ENCODE measurements at places on chromosomes 1 and 21.

- no peak for DNase-seq
Observed at GRCh38 chr1:85734931-85735330, 26.7 kb upstream of the ZNHIT6 start.

GRCh38 chr1:202279806-202280205, 61.9 kb downstream of the UBE2T start:
- no peak for DNase-seq

DNA sequence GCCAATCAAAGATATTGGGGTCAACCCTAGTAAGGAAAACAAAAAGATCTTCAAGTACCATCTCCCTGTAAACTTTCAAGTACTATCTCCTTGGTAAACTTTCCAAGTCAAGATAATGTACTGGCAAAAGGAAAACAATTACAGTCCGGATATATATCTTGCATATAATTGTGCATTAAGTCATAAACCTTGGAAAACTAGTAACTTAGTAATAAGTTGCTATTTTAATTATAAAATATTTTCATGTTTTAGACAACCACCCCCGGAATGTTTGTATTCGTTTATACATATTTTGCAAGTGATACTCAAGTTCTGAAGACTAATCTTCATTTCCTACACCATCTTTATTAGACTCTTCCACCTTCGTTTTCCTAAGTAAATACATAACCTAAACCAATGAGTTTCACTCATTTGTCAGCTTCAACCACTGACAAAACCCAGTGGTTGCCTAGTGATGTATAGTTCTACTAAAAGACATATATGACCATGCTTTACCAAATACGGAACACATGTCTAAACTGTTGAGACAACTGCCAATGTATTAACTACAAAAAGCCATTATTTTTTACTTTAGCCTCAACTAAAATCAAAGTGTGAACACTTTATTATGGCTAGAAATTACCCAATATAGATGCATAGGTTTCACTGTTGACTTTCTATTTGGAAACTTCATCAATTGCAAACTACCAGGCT, 1.7 kb downstream of the AKT3 start:
- DNase-seq: no peak

GRCh38 chr1:20602851-20603450, 14.1 kb downstream of the CDA start:
- DNase-seq: no peak

DNA sequence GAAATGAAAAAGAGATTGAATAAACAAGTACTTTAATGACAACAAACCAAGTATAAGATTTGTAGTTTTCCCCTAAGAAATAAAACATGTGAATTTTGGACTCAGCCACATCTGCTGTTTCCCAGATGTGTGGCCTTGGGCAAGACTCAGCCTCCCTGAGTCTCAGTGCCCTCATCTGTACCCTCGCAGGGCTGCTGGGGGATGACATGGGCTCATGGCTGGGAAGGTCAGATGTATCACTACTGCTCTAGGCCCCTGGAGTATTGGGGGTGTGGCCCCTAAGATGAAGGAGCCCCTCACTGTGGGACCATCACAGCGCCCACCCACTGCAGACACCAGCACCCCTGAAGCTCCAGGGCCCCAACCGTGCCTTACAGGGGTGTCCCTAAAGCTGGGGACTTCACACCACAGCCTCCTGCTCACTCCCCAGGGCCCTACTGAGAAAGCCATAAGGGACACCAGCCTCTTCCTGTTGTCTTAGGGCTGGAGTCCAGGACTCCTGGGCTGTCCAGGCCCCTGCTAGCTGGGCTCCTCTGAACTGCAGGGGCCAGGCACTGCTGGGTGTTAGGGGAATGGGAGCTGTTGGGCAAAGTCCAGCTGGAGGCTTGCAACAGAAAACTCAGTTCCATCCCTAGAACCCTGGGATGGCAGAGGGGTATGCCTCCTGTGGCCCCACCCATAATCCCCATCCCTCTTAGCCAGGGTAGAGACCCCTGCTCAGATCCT, 104.0 kb upstream of the WNT4 start:
- DNase-seq: no peak

- no peak for DNase-seq
Observed at GRCh38 chr1:6508816-6509189, 17.3 kb upstream of the PLEKHG5 start.

DNA sequence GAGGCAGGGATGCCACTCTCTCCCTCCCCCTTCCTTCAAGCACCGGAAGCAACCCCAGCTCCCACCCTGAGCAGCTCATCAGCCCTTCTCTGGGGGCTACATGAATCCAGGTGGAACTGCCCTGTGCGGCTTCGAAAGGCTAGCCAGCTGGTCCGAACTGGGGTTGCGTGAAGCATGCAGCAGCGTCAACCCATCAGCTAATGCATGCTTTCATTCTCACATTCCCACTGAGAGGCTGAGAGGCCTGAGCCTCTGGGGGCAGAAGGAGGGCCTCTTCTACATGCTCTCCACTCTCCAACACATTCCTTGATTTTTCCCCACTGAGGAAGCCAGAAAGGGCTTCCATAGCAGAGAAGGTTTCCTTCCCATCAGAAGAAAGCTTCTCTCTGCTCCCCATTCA, 5.6 kb downstream of the RXRG start:
- DNase-seq: no peak

DNA sequence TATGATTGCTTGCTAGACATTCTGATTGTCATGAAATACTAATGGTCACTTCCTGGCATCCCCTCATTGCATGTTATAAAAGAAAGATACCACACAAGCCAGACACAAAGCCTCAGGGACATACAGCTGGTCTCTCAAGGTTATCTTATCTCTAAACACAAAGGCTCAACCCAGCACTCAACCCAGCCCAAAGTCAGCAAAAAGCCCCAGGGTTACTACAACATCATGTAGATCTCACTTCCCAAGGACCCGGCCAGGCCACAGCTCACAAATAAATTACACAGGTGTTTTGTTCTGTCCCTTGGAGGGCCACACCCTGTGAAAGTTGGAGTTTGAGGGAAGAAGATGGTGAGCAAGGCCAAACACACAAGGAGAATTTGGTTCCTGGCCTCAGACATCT, 109.7 kb upstream of the BARHL2 start:
- no peak for DNase-seq

DNA sequence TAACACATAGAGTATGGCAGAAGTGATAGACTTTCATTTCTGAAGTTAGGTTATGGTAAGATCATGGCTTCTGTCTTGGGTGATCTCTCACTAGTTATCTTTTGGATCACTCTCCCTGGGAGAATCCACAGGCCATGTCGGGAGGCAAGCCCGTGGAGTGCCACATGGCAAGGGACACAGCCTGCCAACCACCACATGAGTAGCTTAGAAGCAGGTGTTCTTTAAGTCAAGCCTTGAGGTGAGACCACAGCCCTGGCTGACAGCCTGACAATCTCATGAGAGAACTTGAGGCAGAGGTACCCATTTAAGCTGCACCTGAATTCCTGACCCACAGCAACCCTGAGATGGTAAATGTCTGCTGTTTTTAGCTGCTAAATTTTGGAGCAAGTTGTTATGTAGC, 130.4 kb downstream of the KCNN3 start:
- no peak for DNase-seq

GRCh38 chr1:53634571-53634979, 104.4 kb downstream of the GLIS1 start:
- no peak for DNase-seq

GRCh38 chr1:35001743-35002142, 16.6 kb upstream of the TMEM35B start:
- no peak for DNase-seq

- no peak for DNase-seq
Observed at GRCh38 chr1:227790034-227790400, 25.5 kb upstream of the PRSS38 start.

DNA sequence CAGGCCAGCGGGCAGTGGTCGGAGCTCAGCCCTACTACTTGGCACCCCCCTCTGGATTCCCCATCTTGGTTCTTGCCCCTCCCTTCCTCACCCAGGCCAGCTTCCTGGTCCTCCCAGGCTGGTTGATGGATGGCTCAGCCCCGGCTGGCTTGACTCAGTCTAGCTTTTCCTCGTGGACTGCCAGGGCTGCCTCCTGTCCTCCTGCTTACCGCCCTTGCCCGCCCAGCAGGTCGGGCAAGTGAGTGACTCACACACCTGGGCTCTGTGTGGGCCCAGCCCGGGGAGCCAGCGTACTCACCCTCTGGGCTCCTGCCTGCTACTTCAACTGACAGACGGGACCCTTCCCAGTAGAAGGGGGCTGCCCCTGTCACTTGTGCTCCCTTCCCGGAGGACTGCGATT, 19.5 kb upstream of the ARHGEF10L start:
- no peak for DNase-seq

Data from stimulated activated CD4-positive, alpha-beta T cell treated with anti-CD3 and anti-CD28 coated beads, Interleukin-1b, Interleukin-23, amount 100 ng/mL, for 1 hour (primary cell).